ENCODE measurements at places on chromosomes 5 and 9.

GRCh38 chr5:79456400-79456799 is 57.5 kb downstream of the HOMER1 start:
- DNase-seq = no peak

- DNase-seq = no peak
Measured at GRCh38 chr5:159316519-159317383, 13.5 kb downstream of the IL12B start.

- DNase-seq = no peak
Measured at GRCh38 chr9:4116071-4116581, 183.7 kb downstream of the GLIS3 start.

DNA sequence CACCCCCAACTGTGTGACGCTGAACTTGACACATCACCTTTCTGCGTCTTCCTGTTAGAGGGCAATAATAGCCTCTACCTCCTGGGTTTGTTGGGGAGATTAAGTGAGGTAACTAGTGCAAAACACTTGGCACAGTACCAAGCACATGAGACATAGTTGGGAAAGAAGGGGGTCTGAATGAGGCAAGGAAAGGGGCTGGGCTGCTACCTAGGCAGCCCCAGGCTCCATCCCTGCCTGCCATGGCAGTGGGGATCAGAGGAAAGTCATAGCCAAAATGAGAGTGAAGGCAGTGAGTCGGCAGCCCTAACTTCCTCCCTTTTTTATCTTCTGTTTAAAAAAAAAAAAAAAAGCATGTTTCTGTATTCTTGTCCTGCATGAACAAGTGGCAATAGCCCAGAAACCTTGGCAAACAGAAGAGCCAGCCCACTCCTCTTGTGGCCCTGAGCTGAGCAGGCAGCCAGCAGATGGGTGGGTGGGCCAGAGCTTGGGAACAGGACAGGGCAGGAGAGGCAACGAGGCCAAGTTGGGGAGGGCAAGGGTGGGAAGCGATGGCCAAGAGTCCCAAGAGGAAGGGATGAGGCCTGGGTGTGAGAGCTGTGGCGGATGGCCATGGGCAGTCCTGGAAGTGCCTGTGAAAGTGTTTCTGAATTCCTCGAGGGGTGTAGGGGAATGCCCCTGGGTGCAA is 11.4 kb downstream of the CAMK2A start:
- DNase-seq = no peak

DNA sequence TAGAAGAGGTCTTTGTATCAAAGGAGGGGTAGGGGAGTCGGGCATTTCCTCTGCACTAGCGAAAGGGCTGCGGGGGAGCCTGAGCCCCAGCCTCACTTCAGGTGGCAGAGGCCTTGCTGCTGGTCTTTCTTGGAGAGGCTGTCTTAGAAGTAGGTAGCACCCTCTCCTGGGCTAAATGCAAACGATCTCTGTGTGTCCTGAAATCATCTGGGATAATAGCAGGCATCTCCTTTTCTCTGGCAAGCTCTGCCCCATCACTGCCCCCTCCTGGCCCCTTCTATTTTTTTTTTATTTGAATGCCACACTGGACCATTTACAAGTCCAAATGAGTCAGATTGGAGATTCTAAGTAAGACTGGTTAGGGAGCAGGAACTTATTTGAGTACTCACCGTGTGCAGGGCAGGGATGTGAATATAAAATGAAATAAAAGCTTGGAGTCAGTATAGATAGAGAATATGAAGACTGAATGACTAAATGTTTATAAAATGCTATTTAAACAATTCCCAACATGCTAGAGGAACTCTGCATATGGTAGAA is 137.1 kb downstream of the FGF1 start:
- peak; percentile 45 for DNase-seq

GRCh38 chr5:67802766-67803165 is 412.8 kb upstream of the PIK3R1 start:
- DNase-seq = no peak

- no peak for DNase-seq
Measured at GRCh38 chr9:7286101-7286500, 513.5 kb downstream of the DMAC1 start.

- DNase-seq = no peak
Measured at GRCh38 chr9:114470581-114470980, 34.7 kb downstream of the WHRN start.

DNA sequence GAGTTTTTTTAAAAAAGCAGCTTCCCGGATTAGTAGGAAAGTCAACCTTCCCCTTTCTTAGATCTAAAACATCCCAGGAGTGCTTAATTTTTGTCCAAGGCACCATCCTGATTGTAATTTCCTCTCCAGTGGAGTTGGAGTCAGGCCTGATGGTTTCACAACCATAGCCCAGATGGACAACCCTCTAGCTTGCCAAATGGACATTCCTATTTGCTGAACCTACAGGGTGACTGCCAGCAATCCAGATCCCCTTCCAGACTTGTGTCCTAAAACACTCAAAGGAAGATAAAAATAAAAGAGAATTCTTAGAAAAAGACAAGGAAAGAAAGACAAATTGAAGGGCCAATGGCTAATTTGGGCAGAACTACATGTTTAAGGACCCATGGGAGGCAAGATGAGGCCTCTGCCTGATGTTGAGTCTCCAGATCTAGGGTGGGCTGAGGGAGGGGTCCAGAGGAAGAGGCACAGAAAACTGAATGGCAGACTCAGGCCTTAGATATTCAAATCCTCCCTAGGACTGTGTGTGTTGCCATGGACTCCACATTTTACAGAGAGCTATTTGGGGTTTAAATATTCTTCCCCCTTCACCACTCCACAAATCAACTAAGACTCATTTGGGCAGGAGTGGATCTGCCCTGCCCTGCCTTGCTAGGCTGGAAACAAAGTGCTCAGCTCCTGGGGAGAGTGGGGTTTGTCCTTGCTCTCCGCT is 38.5 kb upstream of the SLC44A1 start:
- DNase-seq = no peak

DNA sequence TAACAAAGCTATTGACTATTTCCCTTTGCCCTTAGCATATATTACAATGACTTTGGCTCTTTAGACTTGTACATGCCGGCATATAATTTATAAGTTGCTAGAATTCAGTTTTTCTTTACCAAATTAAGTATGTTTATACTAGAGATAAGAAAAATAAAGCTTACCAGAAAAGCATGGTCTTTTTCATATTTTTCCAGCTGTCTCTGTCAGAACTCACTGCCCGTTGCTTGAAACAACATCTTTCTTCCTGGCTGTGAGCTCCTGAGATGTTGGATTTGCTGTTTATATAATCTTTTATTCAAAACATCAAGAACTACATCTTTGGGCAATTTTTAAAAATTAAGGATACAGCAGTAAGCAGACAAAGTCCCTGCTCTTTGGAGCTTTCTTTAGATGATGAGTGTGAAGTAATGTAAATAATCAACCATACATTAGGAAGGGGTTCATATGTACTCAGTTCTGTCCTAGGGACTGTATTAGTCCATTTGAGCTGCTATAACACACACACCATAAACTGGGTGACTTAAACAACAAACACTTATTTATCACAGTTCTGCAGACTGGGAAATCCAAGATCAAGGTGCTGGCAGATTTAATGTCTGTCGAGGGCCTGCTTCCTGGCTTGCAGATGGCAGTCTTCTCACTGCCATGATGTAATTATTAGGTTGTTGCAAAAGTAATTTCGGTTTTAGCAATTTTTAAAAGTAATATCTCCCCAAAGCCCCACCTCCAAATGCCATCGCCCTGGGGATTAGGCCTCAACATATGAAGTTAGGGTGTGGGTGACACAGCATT is 45.4 kb upstream of the RANBP3L start:
- DNase-seq = no peak

DNA sequence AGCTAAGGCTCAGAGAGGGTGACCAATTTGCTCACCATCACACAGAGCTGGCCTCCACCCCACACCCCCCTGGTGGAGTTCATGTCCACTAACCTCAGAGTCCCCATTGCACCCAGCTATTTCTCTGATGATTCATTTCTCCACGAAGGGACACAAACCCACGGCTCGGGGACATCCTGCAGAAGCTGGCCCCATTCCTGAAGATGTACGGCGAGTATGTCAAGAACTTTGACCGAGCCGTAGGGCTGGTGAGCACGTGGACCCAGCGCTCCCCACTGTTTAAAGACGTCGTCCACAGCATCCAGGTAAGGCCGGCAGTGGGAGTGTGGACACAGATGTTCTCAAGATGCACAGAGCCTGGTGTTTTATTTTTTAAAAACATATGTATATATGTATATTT is 52.6 kb upstream of the SUSD3 start:
- DNase-seq = no peak

GRCh38 chr5:79924936-79925893 is 65.8 kb downstream of the MTX3 start:
- DNase-seq = no peak

DNA sequence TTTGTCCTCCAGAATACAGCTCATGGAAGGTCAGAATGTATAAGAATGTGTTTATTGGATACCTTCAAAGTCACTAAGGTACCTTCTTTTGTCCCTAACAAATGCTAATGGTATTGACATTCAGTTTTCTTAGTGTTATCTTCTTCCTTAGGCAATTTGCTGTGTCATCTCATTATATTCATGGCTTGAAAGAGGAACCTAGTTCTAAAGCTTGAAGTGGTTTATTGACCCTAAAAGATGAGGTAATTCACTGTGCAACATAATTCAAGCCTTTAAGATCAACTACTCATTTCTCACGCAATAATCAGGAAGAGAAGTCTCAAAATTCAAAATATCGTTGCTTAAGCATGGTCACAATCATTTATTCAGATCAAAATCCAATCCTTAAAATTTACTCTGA is 342.7 kb upstream of the RIOK2 start:
- no peak for DNase-seq

- no peak for DNase-seq
Measured at GRCh38 chr5:137997726-137998213, 35.1 kb downstream of the FAM13B start.

GRCh38 chr5:34675857-34676256 is 19.7 kb downstream of the RAI14 start:
- no peak for DNase-seq

- DNase-seq = no peak
Measured at GRCh38 chr9:101445353-101446029, 9.9 kb upstream of the ALDOB start.

DNA sequence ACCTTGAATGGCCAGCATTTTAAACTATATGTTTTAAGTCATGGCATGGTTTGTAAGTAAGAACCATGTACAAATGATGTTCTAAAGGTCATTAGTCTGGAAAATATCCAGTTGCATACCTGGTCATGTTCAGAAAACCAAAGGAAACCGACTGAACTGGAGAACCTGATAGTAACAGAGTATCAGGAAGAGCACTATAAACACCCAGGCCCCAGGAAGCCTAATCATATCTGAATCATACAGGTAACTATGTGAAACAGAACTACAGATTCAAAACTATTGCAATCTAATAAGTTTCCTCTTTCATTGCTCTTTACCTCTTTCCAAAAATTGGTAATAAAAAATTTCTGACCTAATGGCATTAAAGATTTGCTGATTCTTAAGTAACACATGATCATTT is 500.3 kb downstream of the ARHGEF28 start:
- DNase-seq = no peak

DNA sequence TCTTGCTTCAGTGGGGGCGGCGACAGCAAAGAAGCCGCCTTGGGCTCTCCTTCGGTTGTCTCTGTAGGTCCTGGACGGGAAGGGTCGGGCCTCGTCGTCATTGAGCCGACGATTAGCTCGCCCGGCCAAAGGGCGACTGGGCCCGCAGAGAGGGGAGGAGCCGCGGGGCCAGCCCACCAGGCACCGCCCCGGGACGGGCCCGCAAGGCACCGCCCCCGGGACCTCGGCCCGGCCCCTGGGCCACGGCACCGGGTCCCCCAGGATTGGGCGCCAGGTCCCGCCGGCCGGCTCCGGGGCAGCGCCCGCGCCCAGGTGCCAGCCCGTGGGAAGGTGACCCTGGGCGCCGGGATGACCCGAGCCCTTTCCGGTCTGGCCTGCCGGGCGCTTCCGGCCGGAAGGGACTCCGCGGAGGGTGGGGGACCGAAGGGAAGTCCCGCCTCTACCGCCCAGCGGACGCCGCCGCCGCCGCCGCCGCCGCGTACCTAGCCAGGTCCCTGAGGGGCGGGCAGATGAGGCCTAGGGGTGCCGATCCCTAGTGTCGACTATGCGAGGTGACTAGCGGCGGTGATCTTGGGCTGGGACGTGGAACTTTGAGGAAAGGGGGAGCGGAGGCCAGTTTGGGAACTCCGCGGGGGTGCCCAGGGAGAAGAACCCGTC is at the start of the genes GBA2 and RGP1:
TSS of gene GBA2 (minus strand) at position 371 of the 657 bp plus-strand sequence. CDS start 524 bp downstream, outside the sequence.
TSS of gene RGP1 (plus strand) at position 430 of the 657 bp plus-strand sequence. CDS start 469 bp downstream, outside the sequence.
- peak; percentile 26 for DNase-seq

DNA sequence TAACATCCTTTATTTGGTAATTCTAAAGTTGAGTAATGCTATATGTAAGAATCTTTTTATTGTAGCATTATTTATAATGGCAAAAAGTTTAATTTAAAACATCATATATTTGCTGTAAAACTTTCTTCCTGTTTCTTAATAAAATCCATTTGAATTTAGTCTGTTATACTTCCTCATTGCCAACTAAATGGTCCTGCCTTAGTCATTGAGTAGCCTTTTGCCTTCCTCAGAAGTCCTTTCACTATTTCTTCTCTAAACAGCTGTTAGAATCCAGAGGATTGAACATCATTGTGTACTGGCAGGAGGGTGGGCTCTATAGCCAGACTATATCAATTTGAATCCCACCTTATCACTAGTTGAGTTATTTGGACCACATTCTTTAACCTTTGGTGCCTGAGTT is 11.0 kb downstream of the SLC44A1 start:
- no peak for DNase-seq

DNA sequence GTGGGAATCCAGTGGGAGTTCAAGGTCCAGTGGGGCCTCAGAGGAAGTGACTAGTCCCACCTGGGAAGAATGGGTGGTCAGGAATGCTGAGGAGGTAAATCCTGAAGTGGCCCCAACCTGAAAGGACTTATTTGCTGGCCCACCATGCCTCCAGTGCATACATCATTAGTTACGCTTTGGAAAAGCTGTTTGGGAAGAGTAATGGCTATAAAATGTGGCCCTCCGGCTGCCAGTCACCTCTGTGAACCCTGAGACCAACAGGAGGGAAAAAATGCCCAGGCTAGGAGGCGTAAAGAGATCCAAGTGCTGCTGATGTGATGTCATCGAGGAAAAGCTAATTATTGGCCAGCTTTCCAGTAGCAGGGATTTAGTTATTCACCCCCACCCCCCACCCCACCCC is 2.7 kb upstream of the SLC26A2 start:
- no peak for DNase-seq

GRCh38 chr5:7245121-7245651 is 150.8 kb upstream of the ADCY2 start:
- no peak for DNase-seq

- no peak for DNase-seq
Measured at GRCh38 chr5:158849219-158849791, 250.4 kb downstream of the EBF1 start.
